Cerebellum (tissue), 4 donors: ENCODE measurements at places on chromosomes 3 and 15.

- no peak for DNase-seq
Observed at GRCh38 chr3:84885199-84885882, 73.4 kb upstream of the CADM2 start.

DNA sequence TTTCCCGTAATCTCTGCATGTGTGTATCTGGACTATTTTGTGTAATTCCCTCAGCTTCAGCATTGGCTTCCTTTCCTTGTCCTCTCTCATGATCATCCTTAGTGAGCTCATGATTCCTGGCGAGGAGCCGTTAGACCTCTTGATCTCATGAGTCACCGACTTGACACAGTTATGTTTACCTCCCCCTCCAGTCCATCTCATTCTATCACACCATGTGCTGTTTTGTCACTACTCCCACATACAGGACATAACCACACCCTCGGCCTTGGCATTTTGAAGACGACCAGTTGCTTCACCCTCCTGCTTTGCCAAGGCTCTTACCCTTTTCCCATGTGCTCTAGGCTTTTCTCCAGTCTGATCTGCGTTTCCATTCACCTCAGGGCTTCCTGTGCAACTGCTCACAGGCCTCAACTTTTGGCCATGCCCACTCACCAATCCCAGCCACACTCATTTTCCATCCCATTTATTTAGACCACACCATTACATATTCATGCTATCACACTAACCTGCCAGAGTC lies 41.5 kb downstream of the CP start:
- DNase-seq: peak; percentile 32

- DNase-seq: no peak
Observed at GRCh38 chr3:128703561-128703960, 22.4 kb upstream of the RAB7A start.

- no peak for DNase-seq
Observed at GRCh38 chr3:36444909-36445308, 64.6 kb downstream of the STAC start.

DNA sequence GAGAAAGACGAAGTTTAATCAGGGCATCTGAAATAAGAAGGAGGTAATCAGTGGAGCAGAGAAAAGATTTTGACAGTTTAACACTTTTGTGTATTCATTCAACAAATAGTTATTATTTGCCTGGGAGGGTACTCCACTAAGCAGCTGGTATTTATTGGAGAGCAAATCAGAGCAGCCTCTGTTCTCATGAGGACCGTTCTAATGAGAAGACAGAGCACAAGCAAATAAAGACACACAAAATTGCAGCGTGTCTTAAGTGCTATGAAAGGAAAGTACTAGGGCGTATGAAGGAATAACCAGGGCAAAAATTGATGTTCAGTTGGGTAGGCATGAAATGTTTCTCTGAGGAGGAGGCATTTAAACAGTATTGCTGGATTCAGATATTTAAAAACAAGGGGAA lies 302.9 kb upstream of the RARB start:
- no peak for DNase-seq

DNA sequence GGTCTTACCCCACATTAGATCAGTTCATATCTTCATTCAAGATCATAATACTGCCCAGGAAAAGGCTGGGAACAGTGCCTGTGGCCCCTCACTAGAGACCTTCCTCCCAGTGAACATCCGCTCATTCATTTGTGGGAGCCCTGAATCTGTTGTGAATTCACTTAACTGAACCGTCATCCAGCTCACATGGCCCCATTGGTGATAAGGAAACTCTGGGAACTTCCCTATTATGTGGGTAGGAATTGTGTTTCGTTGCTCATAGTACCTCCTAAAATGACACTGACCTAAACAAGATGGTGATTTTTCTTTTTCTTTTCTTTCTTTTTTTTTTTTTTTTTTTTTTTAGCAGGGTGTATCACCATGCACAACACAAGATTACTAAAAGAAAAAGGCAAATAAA lies 6.8 kb upstream of the MESP2 start:
- no peak for DNase-seq

DNA sequence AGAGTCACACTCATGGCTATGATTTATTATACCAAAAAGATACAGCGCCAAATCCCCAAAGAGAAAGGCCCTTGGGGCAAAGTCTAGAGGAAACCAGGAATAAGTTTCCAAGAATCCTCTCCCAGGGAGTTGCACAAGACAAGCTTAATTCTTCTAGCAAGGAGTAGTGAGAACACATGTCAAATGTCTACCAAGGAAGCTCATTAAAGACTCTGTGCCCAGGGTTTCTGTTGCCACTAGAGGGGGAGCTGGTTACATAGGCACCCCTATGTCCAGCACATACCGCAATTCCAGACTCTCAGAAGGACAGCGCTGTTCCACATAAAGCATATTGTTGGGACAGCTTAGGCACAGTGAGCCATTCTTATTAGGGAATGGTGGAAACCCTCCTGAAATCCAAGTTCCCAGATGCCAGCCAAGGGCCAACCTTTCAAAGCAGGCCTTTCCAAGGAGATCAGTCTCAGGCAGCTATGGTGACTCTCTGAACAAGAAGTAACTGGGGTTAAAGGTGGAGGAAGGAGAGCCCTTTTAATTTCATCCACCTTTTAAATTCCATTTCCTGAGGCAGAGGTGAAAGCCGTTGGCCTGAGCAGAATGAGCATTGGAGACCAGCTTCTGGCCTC lies 194.2 kb downstream of the UACA start:
- DNase-seq: peak; percentile 7

GRCh38 chr3:85781806-85782205 lies 823.0 kb downstream of the CADM2 start:
- peak; percentile 18 for DNase-seq

DNA sequence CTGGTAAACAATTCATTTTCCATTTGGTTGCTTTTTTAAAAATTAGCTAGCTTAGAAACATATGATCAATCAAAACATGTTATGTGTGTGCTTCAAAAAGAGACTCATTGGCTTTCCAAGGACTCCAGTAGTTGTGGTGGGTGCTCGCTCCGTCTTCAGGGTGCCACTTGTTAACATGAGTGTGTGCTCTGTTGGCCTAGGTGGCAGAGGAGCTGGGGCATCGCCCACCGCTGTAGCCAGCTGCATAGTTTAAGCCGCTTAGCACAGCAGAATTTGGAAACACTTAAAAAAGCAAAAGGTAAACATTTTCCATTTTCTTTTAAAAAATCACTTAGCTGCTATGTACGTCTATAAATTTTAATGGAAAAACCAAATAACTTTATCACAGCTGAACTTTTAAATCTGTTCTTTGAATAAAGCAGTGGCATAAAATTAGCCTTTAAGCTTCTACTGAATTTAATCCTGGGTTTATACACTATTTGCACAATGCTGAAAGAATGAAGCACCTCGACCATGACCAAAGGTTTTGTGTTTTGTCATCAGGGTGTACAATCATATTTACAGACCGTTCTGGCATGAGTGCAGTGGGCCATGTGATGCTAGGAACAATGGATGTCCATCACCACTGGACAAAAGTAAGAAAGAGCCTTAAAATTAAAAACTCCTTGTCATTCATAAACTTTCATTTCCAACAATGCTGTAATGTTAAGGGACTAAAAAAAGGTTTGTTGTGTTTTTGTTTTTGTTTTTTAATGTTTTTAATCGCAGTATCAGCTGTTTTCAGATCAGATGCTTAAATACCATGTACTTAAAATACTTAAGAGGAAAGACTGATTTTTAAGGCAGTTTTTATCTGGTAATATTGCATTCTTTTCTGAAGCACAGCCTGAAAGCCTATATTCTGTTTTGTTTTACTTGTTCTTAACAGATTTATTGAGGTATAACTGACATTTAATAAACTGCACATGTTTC lies 57.9 kb downstream of the TCAIM start:
- no peak for DNase-seq

GRCh38 chr3:10108091-10108490 lies at the start of gene FANCD2OS:
FANCD2OS (minus strand) TSS chr3:10108255; CDS start chr3:10104774, 3,481 bp downstream.
- no peak for DNase-seq

DNA sequence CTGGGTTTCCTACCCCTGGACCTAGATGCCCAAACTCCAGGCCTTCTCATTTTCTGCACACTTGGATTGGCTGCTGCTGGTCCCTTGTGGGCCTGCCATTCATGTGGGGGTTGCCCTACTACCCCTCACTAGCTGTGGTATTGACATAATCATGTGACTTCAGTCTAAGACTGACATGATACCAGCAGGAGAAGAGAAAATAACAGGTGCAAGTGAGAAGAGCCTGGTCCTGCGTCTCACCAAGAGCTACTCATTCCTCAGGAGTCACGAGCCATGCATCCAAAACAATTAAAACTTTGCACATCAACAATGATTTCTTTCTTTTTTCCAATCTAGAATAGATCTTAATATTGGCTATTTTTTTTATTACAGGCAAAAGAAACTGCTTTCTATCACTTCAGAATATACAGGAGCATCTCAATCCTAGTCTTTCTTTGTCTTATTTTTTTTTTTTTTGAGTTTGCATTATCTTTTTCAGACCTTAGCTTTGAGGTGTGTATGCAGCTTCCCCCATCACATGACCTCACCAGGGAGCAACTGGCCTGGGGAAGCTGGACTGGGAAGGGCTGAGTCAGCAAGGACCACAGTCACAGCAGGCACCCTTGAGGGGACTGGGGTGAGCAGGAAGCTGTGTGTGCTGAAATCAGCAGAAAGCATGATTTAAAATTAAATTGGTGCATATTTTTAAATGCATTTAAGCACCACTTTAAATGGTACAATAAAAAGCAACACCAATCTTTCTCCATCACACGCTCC lies 27.6 kb downstream of the SLC9A9 start:
- no peak for DNase-seq

DNA sequence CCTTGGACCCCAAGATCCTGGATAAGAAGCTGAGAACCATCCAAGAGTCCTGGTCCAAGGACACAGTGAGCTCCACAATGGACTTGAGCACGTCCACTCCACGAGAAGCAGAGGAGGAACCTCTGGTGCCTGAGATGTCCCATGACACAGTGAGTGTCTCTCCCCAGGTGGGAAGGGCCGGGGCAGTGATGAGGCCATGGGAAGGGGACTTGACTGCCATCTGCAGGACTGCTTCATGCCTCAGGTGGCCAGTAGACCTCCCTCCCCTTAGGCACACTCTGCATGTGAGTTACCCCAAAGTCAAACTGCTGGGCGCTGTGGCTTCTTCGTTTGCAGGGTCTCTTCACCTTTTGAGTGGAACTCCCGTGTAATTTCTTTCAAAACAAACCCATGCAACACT lies 59.7 kb downstream of the CCDC33 start:
- DNase-seq: no peak

DNA sequence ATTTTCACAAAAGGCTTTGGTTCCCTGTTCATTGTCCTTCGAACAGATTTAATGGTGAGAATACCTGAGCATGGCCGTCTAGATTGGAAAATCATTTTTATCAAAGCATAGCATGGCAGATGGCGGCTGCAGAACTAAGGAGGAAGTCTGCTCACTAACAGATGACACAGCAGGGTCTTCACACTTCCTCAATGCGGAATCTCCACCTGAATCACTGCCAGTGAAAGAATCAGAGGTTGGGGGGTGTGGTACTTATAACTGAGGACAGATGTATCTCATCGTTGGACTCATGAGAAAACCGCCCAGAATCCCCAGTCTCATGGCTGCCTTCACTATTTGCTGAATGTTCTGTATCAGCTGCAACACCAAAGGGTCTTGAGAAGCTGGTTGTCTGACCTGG lies 31.6 kb upstream of the PYGO1 start:
- DNase-seq: no peak

DNA sequence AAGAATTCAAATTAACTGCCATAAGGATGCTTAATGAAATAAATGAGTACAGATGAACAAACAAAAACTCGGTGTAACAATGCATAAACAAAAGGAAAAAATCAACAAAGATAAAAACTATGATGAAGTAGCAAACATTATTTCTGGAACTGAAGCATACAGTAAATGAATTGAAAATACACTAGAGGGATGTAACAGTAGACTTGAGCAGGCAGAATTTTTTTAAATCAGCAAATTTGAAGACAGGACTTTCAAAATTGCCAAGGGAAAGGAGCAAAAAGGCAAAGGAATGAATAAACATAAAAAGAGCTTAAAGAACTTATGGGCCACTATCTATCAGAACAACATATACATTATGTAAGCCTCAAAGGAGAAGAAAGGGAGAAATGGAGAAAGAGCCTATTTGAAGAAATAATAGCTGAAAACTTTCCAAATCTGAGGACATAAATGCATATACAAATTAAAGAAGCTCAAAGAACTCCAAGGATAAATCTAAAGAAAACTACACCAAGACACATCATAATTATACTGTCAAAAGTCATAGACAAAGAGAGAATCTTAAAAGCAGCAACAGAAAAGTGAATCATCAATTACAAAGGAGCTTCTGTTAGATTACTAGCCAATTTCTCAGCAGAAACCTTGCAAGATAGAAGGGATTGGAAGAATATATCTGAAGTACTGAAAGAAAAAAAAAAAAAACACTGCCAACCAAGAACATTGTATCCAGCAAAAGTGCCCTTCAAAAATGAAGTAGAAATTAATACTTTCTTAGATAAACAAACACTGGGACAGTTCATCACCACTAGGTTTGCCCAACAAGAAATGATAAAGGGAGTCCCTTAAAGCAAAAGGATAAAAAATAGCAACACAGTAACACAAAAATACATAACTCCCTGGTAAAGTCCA lies 15.5 kb downstream of the TOP2B start:
- no peak for DNase-seq

GRCh38 chr3:196629228-196629627 lies 10.3 kb upstream of the NRROS start:
- DNase-seq: no peak

- no peak for DNase-seq
Observed at GRCh38 chr3:31369637-31370379, 162.9 kb upstream of the STT3B start.

GRCh38 chr3:178384321-178385230 lies 151.7 kb upstream of the KCNMB2 start:
- DNase-seq: peak; percentile 63

- DNase-seq: no peak
Observed at GRCh38 chr3:141802316-141803077, 39.3 kb downstream of the GRK7 start.

GRCh38 chr3:188734395-188734794 lies 437.4 kb upstream of the TPRG1 start:
- peak; percentile 17 for DNase-seq

DNA sequence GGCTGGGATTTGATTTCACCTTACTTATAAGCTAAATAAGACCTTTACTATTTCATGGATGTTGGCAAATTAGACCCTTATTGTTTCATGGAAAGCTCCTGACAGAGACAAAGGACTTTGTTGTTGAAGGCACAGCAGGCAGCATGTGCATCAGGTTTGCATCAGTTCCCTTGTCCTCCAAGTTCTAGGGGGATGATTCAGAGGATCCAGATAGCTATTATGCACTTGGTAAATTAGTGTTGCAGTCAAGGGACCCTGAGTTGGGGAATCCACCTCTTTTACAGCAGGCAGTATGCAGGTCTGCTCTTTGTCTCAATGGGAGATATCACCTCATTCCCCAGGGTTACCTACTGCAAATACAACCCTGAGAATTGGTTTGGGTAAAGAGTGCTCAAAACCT lies 131.4 kb upstream of the IGSF10 start:
- DNase-seq: no peak

DNA sequence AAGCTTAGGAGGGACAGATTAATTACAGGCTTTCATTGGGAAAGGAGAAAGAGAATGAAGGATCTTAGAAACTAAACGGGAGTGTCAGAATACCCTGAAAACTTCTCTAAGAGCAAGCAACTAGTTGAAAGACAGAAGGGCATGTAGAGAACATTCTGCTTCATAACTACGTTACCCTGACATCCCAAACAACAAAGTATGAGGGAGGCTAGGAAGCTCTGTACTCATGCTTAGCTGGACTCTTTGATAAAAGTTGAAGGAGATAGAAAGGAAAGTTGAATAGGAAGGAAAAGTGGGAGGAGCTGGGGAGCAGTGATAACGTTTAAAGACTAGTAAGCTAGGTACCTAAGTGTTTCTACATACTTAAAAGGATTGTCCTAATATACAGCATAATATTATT lies 64.2 kb downstream of the SEMA6D start:
- no peak for DNase-seq

- peak; percentile 58 for DNase-seq
Observed at GRCh38 chr3:126551121-126551838, 7.5 kb downstream of the C3orf22 start.
